ENCODE measurements at places on chromosomes 12 and 14. TPM values are rescaled to one million over a fixed set of nuclear protein-coding genes. Genes with fewer than 3 reads are reported as not detected.

RTL1 gene
- polyA plus RNA-seq: not detected

EPYC gene
- polyA plus RNA-seq: not detected

GLS2 gene
- polyA plus RNA-seq: 53.7 TPM

CDCA3 gene
- 3.9 TPM for polyA plus RNA-seq

TSHR gene
- polyA plus RNA-seq: not detected

KCNH3 gene
- 0.07 TPM for polyA plus RNA-seq

POP5 gene
- polyA plus RNA-seq: 37.1 TPM
